ENCODE measurements at places on chromosomes 2 and 18. TPM values are rescaled to one million over a fixed set of nuclear protein-coding genes. Genes with fewer than 3 reads are reported as not detected.

The GCKR gene
- total RNA-seq: not detected

DNA sequence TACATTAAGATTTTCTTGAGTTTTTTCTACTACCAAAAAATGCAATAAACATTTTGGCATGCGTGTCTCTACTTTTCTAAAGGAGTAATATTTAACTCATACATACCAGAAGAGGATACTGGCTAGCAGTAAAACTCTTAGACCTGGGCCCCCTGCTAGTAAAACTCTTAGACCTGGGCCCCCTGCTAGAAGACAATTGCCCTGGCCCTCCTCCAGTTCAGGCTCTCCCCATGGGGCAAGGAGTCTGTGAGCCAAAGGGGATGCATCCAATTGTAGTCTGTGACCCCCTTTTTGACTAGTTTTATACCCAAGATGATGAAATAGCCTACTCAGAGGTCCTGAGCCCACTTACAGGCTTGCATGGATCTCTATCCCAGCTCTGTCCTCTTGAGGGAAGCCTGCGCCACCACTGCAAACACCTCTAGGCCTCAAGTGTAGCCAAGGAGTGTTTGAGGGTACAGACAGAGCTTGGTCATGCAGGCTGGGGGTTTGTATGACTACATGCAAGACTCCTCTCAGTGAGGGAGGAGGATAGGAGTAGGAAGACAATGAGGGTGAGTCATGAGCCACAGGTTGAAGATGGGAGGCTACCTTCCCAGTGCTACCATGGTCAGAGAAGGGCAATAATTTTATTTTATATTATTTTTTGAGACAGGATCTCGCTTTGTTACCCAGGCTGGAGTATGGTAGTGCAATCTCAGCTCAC lies 45.2 kb upstream of the PGAP1 start:
- DNase-seq: no peak

- DNase-seq: no peak
Measured at GRCh38 chr18:37654034-37654433, 88.4 kb upstream of the CELF4 start.

The SEPTIN10 gene
- 109 TPM for total RNA-seq

GRCh38 chr18:78611869-78612268 lies 367.7 kb upstream of the SALL3 start:
- DNase-seq: no peak

The ASB18 gene
- not detected for total RNA-seq

The ANKRD53 gene
- total RNA-seq: 2.7 TPM

The SERPINB10 gene
- total RNA-seq: not detected

The SRD5A2 gene
- total RNA-seq: not detected

The TMEFF2 gene
- 46.8 TPM for total RNA-seq

The DYSF gene
- 68.8 TPM for total RNA-seq

- no peak for DNase-seq
Measured at GRCh38 chr2:197307933-197308521, 2.6 kb downstream of the ANKRD44 start.

DNA sequence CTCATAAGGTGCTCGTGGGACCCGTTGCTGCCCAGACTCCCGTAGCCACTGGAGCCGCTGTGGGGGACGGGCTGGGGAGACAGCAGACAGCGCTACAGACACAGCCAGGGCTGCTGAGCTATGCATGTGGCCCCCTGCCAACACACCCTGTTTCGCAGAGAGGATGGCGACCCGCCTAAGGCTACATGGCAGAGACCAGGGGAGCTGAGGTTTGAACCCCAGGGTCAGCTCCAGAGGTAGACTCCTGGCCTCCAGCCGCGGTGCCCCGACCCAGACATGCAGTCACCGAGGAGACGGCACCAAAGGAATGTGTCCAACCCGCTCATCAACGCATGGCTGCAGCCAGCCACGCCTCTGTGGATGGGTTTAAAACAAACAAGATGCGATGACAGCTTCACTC lies 21.0 kb upstream of the HES6 start:
- no peak for DNase-seq

GRCh38 chr2:38224821-38225437 lies 149.0 kb upstream of the CYP1B1 start:
- DNase-seq: no peak

DNA sequence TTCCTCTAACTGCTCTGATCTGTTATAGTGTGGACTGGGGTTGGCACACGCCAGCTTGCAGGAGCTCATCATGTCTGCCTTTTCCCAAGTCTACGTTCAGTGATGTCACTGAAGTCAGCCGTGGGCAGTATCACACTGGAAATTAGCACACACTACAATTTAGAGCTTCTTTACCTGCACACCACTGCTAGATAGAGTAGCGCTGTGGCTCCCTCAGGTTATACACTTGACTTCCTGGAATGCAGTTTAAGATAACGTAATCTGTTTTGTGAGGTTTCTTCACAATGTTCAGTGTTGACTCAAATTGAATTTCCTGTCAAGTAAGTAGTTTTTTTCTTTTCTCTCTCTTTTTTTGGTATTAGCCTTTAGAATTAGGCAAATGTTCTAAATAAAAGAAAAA lies 487.2 kb downstream of the DCDC2C start:
- DNase-seq: no peak

The LYPD6 gene
- total RNA-seq: 2.1 TPM

DNA sequence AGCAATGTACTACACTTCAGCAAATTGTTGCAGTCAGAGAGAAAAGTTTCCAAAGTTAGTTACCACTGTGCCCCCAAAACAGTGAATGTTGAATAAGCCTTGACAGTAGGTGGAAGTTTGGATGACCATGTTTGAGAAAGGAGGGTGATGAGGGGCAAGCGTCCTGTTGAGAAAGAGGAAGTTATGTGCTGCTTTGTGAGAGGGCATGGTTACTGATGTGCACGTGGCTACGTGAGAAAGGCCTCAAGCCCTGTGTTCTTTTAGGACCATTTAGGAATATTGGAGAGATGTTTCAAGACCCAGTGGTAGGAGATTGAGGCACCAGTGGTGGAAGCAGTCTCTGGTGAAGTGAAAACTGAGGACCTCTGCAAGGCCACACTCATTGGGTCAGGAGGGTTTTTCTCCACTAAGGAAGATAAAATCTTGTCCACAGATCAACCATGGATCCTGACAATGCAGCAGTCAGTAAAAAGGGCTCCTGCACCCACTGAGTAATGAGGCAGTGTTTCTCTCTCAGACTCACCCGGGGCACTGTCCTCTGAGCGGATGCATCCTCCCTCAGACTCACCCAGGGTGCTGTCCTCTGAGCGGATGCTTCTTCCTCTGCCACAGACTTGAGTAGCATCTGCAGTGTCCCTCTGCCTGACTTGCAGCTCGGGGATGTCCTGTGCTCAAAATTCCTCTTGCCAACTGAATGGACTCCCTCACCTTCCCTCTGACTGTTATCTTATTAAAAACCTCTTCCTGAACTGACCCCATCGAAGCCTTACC lies 34.7 kb upstream of the ACTR3 start:
- DNase-seq: no peak

GRCh38 chr2:240405684-240406313 lies 29.7 kb upstream of the GPC1 start:
- DNase-seq: peak; percentile 73

DNA sequence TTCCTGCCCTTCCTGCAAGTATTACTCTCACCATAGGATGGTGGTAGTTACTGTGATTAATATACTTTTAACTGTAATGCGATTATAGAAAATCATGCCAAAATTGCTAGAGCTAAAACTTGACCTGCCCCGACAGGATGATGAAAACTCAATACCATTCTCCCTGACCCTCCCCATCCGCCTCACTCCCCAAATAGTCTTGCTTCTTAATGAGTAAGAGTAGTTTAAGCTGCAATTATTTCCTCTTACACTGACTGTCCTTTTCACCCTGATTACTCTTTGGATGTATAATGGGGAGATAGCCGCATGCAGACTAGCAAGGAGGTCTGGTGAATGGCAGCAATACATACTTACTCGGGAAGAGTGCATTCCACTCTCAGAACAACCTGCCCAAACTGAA lies 269.6 kb upstream of the SIX3 start:
- no peak for DNase-seq

DNA sequence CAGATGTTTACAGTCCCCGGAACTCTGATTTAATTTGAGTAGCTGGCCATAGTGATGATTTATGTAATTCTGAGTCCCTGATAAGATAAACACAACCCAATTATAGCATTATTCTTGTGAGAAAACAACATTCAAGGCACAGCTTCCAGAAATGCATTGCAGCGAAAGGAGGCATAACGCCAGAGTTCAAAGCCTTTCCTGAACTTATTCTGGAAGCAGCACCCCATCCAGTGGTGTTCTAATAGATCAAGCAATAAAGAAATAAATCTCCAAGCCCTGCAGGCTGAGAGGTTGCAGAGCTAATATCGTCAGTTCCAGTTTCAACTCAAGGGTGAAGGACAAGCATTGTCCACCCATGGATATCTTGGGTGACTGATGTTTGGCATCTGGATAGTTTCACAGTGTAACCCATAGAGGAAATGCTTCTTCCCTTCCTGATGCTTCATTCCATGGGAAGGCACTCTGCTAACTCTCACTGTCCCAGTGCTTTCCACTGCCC lies 18.8 kb downstream of the CDH2 start:
- DNase-seq: no peak

GRCh38 chr2:211408483-211408891 lies 852.1 kb downstream of the CPS1 start:
- DNase-seq: no peak

GRCh38 chr2:238635647-238636051 lies 208.9 kb downstream of the ASB1 start:
- DNase-seq: peak; percentile 46

- DNase-seq: no peak
Measured at GRCh38 chr18:21443776-21444464, 156.6 kb downstream of the ESCO1 start.

GRCh38 chr2:214995409-214995808 lies 143.0 kb downstream of the ABCA12 start:
- no peak for DNase-seq

The TFCP2L1 gene
- not detected for total RNA-seq

- no peak for DNase-seq
Measured at GRCh38 chr2:20627712-20628380, 23.1 kb downstream of the HS1BP3 start.

DNA sequence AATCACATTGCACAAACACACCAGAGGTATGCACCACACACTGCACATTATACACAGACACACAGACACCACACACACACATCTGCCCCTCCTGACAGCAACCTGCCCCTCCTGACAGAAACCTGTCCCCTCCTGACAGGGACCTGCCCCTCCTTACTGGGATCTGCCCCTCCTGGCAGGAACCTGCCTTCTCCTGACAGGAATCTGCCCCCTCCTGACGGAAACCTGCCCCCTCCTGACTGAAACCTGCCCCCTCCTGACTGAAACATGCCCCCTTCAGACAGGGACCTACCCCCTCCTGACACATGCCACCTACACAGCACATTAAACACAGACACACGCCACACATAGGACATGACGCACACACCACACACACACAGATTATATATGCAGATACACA lies 88.9 kb downstream of the PXDN start:
- peak; percentile 49 for DNase-seq

The MAP3K2 gene
- 60.9 TPM for total RNA-seq

The OLA1 gene
- total RNA-seq: 77.9 TPM

DNA sequence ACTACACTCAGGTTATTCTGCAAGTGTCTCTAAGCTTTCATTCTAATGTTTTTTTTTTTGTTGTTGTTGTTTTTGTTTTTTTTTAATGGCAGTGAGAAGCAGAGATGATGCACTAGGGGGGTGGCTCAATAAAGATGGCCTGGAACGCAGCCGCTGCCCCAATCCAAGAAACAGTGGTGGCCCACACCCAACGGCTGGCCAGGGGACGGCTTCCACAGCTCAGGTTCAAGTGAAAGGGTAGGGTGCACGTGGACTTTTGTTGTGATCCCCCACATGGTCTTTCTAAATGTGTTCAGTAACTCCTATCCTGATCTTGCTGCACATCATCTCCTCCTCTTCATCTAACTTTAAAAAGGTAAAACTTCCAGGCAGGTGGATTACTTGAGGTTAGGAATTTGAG lies 190.1 kb downstream of the NDUFA10 start:
- peak; percentile 36 for DNase-seq

DNA sequence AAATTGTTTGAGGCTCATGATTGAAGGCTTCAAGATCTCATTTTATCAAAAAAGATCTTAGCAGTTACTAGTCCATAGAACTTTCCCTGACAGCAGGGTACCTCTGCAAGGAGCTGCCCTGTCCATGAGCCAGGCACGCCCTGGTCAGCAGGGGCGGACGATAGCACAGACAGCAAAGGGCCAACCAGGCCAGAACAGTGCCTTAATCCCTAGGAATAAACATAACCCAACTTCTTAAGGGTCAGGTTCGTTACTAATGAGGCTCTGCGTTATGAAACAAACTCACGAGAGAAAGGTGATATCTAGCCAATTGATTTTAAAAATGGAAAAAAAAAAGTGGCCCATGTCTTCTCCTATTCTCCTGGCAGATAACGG lies 59.2 kb downstream of the BCL2 start:
- DNase-seq: no peak

DNA sequence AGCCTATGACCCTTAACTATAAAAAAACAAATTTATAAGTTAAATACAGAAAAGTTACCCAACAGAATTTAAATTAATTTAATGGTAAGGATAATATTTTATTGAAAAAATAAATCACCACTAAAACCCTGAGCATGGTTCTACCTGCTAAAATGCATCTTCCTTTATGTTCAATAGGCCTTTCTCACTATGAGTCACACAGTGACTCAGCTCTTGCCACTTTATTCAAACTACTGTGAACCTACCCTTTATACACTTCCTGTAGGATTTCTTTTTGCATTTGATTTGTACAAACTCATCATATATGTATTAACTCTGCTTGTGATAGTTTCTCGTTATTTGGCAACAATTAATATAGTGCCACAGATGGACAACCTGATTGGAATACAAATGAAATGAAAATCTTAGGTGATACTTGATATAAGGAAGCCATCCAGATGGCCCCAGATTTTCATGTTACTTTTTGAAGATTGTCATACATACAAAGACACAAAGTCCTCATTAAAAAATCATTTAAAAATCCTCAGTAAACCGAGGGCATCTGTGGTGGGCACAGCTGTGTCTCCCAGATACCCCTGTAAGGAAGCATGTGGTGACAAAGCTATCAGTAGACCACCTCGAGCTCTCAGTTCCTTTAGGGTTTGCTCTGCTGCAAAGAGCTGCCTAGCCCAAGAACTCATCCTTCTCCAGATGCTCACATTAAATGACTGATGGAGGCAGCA lies 55.2 kb upstream of the COBLL1 start:
- no peak for DNase-seq

The GAL3ST2 gene
- not detected for total RNA-seq

DNA sequence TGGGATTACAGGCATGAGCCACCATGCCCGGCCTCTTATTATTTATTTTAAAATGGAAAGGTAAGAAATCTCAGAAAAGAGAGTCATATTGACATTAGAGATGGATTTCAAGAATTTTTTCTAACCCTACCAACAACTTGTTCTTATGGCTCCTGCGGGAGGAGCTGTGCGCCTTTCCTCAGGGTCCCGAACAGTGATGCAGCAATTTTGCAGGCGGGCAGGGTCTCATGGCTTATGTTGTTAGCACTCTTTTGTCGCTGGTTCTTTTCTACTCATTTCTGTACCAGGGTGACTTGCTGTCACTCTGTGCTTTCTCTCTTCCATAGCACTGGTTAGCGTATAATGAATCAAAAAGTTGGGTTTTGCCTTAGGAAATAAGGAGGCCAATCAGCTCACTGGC lies 148.8 kb upstream of the DLGAP1 start:
- DNase-seq: no peak

- no peak for DNase-seq
Measured at GRCh38 chr2:32228181-32228580, 36.5 kb downstream of the NLRC4 start.

GRCh38 chr2:97889156-97889555 lies 106.6 kb downstream of the TMEM131 start:
- DNase-seq: no peak
